ENCODE measurements at places on chromosomes 11 and 22.

DNA sequence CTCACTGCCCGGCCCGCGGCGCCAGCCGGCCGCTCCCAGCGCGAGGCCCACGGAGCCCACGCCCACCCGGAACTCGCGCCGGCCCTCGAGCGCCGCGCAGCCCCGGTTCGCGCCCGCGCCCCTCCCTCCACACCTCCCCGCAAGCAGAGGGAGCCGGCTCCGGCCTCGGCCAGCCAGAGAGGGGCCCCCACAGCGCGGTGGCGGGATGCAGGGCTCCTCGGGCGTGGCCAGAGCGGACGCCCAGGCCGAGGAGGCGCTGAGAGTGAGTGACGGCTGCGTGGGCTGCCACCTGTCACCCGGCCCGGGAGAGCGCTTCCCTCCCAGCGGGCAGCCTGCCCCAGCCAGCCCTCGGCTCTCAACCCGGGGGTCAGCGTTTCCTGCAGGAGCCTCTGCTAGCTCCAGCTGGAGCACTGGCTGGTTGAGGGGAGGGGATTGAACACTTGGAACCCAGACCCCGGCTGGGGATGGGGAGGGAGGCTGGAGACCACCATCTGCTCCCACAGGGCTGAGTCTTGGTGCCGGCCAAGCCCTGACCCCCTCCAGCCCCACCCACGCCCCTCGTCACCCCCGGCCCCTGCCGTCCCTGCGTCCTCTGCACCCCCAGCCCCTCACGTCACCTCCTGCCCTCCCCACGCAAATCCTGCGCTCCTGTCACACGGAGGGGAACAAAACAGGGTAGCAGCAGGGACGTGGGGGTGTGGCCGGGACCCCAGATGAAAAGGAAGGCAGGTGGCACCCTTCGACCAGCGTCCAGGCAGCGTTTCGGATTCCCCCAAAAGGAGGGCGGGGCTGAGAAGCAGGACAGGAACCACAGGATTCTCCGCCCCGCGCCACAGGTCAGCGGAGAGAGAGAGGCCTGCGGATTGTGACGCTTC, 157.0 kb downstream of the BRD1 start:
- peak; percentile 65 for DNase-seq

DNA sequence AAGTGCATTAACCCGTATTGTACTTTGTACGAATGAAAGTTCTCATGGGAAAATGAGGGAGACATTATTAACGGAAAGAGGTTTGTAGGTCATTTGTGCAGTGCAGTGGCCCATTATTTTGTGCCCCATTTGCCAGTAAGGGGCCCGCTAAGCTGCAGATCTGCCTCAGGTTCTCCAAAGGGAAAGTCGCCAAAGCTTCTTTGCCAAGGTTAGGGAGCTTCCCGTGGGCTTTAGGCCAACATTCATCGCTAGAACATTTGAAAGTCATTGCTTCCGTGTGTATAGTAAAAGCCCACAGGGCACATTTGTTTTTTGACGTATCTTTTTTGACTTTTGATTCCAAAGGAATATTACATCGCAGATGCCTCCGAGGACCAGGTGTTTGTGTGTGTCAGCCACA, 61.0 kb upstream of the SORL1-AS1 start:
- DNase-seq: no peak

DNA sequence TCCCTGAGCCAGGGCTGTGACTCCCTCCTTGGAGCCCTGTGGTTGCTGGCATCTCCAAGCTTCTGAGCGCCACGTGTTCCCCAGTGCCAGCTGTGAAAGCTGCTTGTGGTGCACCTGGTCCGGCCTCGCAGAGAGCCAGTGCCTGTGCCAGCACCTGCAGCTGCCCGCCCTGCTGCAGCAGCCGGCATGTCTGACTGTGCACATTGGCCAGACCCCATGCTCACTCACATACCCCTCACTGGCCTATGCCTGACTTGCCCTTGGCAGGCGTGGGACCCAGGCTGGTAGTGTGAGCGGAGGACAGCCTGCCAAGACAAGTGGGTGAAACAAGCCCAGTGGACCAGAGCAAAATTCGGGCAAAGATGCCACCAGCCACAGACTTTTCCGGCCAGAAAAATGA, 9.8 kb downstream of the MRPL48 start:
- no peak for DNase-seq

- no peak for DNase-seq
Observed at GRCh38 chr22:41550952-41551491, 6.8 kb upstream of the POLR3H start.

DNA sequence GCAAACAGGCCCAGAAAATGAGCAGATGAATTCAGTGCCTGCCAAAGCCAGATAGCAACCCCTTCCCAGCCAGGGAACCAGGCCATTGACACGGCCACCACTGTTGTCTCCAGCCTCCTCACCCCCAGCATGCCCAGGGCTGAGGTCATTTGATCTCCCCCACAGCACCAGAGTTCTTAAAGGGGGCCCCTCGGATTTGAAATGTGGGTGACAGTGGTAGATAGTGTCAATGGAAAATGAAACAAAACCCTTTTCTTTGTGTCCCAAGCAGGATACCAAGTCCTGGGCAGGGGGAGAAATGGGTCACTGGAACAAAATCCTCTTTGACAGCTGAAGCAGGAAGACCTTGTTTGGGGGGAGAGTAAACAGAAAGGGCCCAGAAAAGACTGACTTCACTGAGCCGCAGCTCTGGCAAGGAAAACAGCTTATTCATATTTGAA, 14.3 kb upstream of the ACCSL start:
- no peak for DNase-seq

GRCh38 chr11:117743121-117743815, 53.7 kb downstream of the DSCAML1 start:
- DNase-seq: no peak

DNA sequence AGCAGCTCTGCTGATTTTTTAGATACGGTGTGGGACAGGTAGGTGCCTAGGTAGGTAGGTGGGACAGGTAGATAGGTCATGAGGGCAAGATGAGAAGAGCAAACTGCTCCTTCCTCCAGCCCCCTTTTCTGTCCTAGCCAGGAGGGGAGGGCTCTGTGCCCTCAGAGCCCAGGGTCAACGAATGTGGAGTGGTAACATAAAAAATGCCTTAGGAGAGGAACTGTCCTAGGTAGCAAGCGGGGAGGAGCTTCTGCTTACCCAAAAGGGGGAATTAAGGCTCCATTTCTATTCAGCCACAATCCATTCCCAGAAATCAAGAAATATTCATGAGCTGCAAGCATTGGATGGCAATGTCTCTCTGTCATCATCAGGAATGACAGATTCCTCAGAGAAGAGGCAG, 234.8 kb downstream of the GRIK4 start:
- DNase-seq: no peak

DNA sequence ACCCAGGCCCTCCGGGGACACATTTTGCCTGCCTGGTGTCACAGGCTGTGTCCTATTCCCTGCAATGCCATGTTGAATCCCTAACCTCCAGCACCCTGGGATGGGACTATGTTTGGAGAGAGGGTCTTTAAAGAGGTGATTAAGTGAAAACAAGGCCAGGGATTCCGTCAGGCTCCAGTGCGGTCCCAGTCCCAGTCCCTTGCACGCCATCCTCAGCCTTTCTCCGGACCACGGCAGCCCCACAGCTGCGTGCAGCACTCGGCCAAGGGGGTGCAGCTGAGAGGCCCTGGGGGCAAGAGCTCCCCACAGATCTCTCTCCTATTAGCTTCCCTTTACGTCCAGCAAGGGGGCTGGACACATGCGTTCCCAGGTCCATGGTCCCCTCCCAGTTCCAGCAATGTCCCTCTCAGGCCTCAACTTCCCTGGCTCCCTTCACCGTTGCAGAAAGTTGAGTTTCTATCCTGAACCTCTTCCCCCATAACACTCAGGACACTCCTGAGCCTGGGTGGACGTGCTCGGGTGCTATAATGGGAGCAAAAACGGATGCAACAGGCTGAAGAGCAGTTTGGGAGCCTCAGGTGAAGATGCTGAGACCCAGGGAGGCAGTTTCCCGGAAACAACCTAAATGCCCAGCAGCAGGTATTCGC, 1422.7 kb downstream of the BRD1 start:
- DNase-seq: no peak

- DNase-seq: peak; percentile 57
Observed at GRCh38 chr11:73273222-73273895, 1.2 kb downstream of the P2RY6 start.

DNA sequence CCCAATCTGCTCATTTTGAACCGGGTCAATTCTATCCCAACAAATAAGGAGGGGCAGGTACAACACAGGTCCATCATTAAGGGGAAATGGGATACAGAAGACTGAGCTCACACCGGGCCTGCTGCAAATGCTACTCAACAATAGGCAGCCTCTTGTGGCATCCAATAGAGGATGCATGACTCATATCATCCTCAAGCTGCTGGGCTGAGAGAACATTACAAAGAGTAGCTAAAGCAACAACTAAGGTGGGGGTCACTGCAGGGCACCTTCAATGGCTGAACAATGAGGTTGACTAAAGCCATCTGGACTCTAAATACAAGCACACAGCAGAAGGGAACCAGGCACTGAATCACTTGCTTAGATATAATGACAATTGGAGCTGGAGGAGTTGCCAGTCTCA, 130.1 kb upstream of the SYN3 start:
- DNase-seq: peak; percentile 52

GRCh38 chr11:2778630-2779498, 79.1 kb upstream of the KCNQ1OT1 start:
- peak; percentile 64 for DNase-seq

DNA sequence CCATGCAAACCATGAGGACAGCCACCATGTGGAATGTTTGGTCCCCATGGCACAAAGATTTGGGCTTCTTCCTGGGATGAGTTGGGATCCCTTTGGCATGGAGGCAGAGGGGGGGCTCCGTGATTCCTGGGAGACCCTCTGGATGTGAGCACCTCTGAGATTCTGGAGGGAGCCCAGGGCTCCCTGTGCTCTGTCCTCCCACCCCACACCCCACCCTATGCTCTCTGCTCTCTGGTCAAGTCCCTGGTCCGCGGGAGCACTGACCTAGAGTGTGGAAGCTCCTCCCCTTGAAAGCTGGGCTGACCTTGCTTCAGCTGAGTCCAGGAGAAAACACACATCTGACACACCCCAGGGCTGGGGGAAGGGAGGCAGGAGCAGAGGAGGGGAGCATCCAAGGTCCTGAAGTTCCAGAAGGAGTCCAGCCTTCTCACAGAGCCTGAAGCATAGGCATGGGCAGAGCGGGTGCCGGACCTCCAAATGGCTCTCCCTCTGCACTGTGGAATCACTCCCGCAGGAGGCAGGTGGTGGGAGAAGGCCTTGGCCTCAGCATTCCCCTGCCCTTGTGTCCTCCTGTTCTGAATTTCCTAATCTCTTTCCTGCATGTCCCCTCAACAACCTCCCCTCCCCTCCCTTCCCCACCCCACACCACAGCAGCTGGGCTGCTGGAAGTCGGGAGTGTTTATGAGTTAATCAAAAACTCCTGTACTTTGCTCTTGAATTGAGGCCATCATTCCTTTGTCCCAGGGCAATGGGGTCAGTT, 25.7 kb upstream of the OAF start:
- peak; percentile 71 for DNase-seq

DNA sequence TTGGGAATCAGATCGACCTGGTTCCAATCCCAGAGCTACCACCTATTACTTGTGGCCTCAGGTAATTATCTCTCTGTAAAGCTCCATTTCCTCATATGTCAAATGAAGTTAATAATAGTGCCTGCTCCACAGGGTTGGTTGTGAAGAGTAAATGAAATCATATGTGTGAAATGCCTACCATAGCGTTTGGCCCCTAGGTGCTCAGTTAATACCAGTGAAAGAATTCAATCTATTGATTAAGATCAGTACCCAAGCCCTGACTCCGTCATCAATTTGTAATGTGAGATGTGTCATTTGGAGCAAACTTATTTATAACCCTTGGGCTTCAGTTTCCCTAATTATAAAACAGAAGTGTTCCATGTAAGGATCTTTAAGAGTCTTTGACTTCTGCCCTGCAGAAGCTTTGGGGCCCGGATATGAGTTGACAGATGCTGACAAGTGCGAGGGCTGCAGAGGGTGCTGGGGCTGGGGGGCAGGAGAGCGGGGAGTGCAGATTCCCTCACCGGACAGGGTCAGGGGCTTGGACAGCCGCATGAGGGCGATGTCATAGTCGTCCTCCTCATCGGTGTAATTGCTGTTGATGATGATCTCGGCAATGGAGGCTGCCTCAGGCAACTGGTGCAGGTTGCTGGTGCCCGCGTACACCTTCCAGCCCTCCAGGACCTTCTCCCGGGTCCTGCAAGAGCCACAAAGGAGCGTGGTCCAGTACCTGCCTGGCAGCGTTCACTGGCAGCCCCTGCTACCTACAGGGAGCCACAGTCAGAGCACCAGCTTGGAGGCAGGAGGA, 20.9 kb downstream of the TMPRSS13 start:
- DNase-seq: peak; percentile 56

DNA sequence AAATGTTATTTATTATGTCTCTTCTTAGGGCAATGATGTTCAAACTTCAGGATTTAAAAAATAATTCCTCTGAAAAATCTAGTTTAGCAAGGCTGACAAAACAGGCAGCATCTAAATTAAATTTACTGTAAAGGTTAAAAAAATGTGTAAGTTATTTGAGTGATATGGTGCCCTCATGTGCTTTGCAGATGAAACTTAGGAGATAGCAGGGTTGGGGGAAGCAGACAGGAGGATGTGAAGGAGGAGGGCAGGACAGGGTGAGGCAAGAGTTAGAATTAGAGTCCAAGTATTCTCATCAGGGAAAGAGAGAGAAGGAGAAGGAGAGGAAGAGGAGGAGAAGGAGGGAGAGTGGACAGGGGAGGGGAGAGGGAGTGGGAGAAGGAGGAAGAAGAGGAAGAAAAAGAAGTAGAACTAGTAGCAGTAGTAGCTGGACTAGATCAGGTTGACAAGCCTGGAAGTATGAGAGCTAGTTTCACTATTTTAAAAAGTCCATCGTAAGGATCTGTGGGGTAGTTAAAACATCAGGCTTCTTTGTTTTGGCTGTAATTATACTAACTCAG, 141.2 kb upstream of the SESN3 start:
- no peak for DNase-seq

DNA sequence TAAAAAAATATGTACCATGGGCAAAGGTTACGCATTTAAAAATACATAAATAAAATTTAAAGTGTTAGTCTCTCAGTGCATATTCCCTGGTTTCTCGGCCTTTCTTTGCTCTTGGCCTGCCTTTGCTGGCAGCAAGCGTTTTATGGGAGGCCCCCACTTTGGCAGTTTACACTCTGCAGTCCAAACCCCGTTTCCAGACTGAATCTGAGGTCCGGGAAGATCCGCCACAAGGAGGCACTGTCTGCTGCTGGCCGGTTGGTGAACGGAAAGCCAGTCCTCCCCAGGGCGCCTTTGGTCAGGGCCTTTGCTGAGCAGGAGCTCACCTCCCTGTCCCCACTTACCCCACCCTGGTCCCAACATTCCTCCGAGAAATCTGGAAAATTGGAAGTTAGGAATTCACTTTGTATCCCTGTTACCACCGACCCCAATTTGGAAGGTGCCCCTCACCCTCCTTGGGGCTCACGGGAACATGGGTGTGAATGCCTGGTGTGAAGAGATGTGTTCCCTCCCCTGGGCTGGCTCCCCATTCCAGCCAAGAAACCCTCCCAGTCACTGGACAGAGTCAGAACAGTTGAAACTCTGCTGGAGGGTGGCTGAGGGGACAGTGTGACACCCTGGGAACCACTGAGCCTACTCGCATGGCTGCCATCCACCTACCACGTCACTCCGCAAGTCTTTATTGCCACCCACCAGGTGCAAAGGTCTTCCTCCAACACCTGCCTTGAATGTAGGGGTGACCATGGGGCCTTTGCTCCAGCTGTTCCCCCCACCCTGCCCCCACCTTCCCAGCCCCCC, 9.4 kb upstream of the SF1 start:
- DNase-seq: peak; percentile 75

- no peak for DNase-seq
Observed at GRCh38 chr11:117026593-117027330, 71.5 kb downstream of the SIK3 start.
